ENCODE measurements at places on chromosomes 4 and X.

DNA sequence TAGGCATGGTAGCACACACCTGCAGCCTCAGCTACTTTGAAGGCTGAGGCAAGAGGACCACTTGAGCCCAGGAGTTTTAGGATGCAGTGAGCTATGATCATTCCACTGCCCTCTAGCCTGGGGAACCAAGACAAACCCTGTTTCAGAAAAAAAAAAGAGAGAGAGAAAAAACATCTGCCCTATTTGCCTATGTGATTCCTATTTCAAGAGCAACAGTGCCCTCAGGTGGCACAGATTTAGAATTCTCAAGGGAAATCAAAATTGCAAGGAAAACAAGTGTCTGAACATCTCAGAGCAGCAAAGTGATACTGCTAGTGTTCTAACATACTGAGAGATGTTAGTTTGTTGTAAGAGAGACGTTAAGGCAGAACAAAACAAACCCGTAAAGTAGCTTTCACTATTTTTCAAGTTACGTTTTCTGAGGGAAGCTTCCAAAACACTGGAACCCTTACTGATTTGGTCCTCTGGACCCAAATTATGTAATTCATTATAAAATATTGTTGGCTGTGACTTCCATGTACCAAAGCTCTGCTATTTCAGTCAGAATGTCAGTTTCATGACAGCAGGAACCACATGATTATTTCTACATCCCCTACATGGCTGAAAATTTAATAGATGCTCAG, 7.9 kb downstream of the BDH2 start:
- DNase-seq, result no peak
- no peaks in the 10 kb centered on the region for H3K4me1 ChIP-seq
- no peak overlapping the region for H3K4me3 ChIP-seq
- no peak overlapping the region for H3K27ac ChIP-seq
- no peaks in the 10 kb centered on the region for H3K27me3 ChIP-seq
- peaks cover 8% of the 10 kb centered on the region for H3K36me3 ChIP-seq

GRCh38 chr4:116321471-116321870, 763.9 kb downstream of the TRAM1L1 start:
- no peaks in the 10 kb centered on the region for H3K27me3 ChIP-seq
- no peak overlapping the region for H3K27ac ChIP-seq
- H3K4me1 ChIP-seq, result no peaks in the 10 kb centered on the region
- no peak overlapping the region for H3K4me3 ChIP-seq
- no peak for DNase-seq
- H3K36me3 ChIP-seq, result no peaks in the 10 kb centered on the region

DNA sequence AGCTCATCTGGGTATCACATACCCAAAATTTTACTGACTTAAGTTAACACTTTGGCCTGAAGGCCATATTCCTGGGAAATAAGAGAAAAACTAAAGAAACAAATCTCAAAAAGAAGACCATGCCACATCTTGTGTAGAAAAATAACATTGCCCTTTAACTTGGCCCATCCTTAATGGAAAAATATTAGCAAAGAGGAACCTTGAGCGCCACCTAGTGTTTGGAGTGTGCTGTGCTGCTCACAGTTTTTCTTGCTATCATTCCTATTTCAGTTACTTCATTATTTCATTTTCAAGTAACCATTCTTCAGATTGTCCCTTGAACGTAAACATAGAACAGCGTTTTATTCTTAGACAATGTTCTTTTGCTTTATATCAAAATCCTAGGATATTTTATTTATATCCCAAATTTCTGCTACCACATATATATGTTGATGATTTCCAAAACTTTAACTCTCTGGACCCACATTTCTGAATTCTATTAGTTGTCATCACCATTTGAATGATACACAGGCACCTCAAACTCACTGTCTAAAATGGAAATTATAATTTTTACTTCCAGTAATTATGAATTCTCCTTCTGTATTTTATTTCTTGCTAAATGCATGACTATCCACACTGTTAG, 999.0 kb upstream of the ADGRL3 start:
- H3K27me3 ChIP-seq, result no peaks in the 10 kb centered on the region
- no peaks in the 10 kb centered on the region for H3K36me3 ChIP-seq
- DNase-seq, result peak; percentile 72
- no peak overlapping the region for H3K4me3 ChIP-seq
- H3K4me1 ChIP-seq, result no peaks in the 10 kb centered on the region

- no peak overlapping the region for H3K27ac ChIP-seq
- DNase-seq, result no peak
- no peak overlapping the region for H3K4me3 ChIP-seq
- H3K27me3 ChIP-seq, result no peaks in the 10 kb centered on the region
- no peaks in the 10 kb centered on the region for H3K36me3 ChIP-seq
- no peaks in the 10 kb centered on the region for H3K4me1 ChIP-seq
Measured at GRCh38 chrX:38999967-39000745, 198.9 kb downstream of the MID1IP1 start.

- H3K36me3 ChIP-seq, result no peaks in the 10 kb centered on the region
- no peaks in the 10 kb centered on the region for H3K27me3 ChIP-seq
Measured at GRCh38 chr4:140854168-140854567, 98.0 kb upstream of the TBC1D9 start.

DNA sequence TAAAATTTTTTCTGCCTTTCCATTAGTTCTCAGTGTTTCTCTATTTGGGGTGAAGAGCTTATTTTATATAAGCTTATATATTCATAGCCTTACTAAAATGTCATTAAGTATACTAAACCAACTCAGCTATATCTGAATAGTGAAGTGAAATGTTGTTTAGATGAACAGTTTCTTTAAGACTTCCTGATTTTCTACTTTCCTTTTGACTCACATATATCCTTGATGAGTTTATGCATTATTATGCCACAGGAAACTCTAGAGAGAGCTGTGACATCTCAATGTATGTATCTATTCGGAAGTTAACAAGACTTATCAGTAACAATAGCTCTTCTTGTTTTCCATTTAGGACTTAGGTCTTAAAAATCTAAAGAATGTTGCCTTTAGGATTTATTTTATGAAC, 1491.8 kb upstream of the IGFBP7 start:
- DNase-seq, result no peak
- no peaks in the 10 kb centered on the region for H3K36me3 ChIP-seq
- no peak overlapping the region for H3K27ac ChIP-seq
- H3K4me3 ChIP-seq, result no peak overlapping the region
- H3K27me3 ChIP-seq, result no peaks in the 10 kb centered on the region

DNA sequence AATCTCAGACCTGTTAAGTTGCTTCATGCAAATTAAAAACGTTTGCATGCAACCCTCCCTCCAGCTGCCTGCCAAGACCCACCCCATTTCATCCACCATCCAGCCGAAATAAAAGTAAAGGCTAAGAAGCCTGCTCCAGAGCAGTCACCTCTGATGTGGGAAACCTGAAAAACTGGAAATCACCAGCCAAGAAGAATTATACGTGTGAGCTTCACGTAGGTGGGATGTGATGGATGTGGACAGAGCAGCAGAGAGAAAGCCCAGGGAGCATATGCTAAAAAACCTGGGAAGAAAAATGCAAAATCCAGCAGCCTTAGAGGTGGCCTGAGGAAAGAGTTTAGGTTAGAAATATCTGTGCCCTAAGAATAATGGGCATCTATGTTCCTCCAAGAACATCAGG, 160.6 kb upstream of the STS start:
- no peak overlapping the region for H3K27ac ChIP-seq
- DNase-seq, result no peak

- H3K4me1 ChIP-seq, result no peaks in the 10 kb centered on the region
- no peaks in the 10 kb centered on the region for H3K36me3 ChIP-seq
- DNase-seq, result no peak
- no peak overlapping the region for H3K4me3 ChIP-seq
- H3K27ac ChIP-seq, result no peak overlapping the region
- no peaks in the 10 kb centered on the region for H3K27me3 ChIP-seq
Measured at GRCh38 chr4:118348886-118349285, 3.9 kb downstream of the PRSS12 start.

GRCh38 chr4:10129196-10130177, 12.9 kb upstream of the WDR1 start:
- no peaks in the 10 kb centered on the region for H3K27me3 ChIP-seq
- H3K4me1 ChIP-seq, result no peaks in the 10 kb centered on the region
- H3K36me3 ChIP-seq, result no peaks in the 10 kb centered on the region

- H3K27ac ChIP-seq, result no peak overlapping the region
- no peaks in the 10 kb centered on the region for H3K27me3 ChIP-seq
- no peak for DNase-seq
- H3K4me1 ChIP-seq, result no peaks in the 10 kb centered on the region
- no peak overlapping the region for H3K4me3 ChIP-seq
Measured at GRCh38 chr4:32340591-32340990, 1620.4 kb downstream of the PCDH7 start.

DNA sequence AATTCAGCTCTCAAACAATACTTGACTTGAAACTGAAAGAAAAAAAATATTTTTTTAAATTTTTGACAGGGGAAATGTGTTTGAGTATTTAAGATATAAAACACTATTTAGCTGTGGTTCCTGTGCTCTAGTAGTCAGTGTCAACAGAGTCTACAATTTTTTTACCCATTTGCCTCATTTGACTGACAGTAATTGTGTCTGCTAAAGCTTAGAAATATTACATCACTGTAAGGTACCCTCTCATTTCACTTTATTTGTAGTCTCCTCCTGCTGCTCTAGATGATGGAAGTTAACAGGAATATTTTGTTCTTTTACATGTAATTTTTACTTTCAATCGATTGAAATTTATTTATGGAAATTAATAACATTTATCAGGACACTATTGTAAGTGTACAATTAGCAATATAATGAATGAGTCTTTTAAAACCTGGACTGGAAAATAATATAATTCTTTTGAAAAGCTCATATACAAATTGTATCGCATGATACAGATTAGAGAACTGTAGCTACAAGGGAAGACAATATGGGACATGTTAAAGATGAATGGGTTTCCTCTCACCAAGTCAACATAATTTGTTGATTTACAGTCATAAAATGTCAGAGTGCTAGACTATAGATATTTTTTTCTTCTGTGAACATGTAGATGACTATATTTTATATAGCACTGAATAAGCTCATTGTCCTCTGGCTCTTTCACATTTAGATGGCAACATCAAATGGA, 1186.5 kb upstream of the ADGRL3 start:
- no peaks in the 10 kb centered on the region for H3K36me3 ChIP-seq
- H3K27me3 ChIP-seq, result no peaks in the 10 kb centered on the region
- no peak overlapping the region for H3K27ac ChIP-seq
- no peak for DNase-seq

- DNase-seq, result no peak
- H3K4me1 ChIP-seq, result no peaks in the 10 kb centered on the region
- H3K36me3 ChIP-seq, result no peaks in the 10 kb centered on the region
- H3K27me3 ChIP-seq, result no peaks in the 10 kb centered on the region
- H3K4me3 ChIP-seq, result no peak overlapping the region
- H3K27ac ChIP-seq, result no peak overlapping the region
Measured at GRCh38 chr4:187004628-187005027, 281.0 kb upstream of the FAT1 start.

DNA sequence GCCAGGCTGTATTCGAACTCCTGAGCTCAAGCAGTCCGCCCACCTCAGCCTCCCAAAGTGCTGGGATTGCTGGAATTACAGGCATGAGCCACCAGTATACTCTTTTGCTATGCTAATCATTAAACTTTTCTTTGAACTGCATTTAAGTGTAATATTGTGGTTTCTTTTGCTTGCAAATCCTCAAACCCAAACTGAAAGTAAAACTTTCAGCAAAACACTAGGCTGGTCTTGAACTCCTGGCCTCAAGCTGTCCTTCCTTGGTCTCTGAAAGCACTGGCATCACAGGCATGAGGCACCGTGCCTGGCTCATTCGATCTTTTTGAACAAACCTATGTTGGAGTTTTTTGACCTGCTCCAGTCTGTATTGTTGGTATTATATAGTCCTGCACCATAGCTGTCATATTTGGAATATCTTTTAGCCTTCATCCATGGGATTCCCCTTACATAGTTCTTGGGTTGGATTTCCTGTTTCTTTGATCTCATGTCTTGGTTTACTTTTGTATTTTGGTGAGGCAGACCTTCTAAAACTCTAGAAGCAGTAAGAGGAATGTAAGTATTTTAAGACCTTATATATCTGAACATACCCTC, 34.1 kb downstream of the MOB1B start:
- no peaks in the 10 kb centered on the region for H3K4me1 ChIP-seq
- H3K27me3 ChIP-seq, result no peaks in the 10 kb centered on the region

GRCh38 chr4:158644760-158645159, 26.9 kb downstream of the C4orf46 start:
- H3K4me1 ChIP-seq, result no peaks in the 10 kb centered on the region
- no peaks in the 10 kb centered on the region for H3K27me3 ChIP-seq
- H3K36me3 ChIP-seq, result no peaks in the 10 kb centered on the region
- no peak overlapping the region for H3K4me3 ChIP-seq
- DNase-seq, result no peak
- H3K27ac ChIP-seq, result no peak overlapping the region

DNA sequence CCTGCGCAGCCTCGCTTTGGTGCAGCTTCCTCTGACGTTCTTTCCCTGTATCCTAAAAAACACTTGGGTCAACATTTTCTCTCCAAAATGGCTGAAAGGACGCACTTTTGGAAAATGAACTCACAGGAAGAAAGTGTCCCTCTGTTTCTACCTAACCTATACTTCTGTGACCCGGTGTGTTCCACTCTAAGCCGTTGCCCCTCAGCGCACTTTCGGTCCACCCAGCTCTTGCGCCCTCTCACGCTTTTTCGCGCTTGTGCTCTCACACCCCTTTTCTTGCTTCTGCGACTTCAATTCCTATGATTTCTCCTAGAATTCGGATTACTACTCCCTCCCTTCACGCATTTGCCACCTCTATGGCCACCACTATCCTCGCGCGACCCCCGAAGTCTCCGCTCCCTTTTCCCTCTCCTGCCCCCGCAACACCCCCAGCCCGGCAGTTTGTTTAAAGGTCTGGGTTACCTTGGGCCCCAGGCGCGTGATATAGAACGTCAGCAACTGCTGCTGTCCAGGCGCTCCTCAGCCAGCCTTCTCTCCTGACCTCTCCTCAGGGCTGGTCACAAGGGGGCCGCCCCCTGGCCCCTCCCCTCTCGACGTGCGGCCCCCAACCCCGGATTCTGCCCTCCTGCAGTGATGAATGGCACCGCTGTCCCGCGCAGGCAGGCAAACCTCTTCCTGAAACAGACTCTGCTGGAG, at the start of gene USP51:
USP51 (minus strand) TSS at position 535 of the 696 bp plus-strand sequence. CDS start 909 bp downstream, outside the sequence.
- H3K4me1 ChIP-seq, result no peaks in the 10 kb centered on the region
- peak within 1 kb of the TSS; percentile 60 for H3K4me3 ChIP-seq
- H3K36me3 ChIP-seq, result no peaks in the 10 kb centered on the region
- peak; percentile 78 for DNase-seq
- peak within 1 kb of the TSS; percentile 97 for H3K27ac ChIP-seq

DNA sequence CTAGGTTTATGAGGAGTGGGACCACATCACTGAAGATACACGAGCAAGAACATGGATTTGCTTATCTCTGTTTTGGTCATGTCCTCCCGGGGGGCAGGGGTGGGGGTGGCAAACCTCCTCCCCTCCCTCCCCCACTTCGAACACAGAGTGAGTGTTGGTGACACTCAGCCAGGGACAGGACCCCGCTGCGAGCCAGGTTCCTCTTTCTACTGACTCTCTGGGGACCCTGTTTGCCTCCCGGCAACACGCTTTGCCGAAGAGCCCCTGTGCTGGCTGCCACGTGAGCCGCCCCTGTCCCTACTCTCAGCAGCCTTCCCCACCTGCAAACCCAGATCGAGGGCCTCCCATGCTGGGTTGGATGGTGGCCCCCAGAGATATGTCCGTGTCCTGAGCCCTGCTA, 34.7 kb downstream of the P2RY8 start:
- no peak for DNase-seq
- H3K4me3 ChIP-seq, result no peak overlapping the region
- no peaks in the 10 kb centered on the region for H3K27me3 ChIP-seq
- no peaks in the 10 kb centered on the region for H3K4me1 ChIP-seq

Measured in aorta (tissue), 5 donors.